ENCODE measurements at places on chromosomes 5 and 9.

DNA sequence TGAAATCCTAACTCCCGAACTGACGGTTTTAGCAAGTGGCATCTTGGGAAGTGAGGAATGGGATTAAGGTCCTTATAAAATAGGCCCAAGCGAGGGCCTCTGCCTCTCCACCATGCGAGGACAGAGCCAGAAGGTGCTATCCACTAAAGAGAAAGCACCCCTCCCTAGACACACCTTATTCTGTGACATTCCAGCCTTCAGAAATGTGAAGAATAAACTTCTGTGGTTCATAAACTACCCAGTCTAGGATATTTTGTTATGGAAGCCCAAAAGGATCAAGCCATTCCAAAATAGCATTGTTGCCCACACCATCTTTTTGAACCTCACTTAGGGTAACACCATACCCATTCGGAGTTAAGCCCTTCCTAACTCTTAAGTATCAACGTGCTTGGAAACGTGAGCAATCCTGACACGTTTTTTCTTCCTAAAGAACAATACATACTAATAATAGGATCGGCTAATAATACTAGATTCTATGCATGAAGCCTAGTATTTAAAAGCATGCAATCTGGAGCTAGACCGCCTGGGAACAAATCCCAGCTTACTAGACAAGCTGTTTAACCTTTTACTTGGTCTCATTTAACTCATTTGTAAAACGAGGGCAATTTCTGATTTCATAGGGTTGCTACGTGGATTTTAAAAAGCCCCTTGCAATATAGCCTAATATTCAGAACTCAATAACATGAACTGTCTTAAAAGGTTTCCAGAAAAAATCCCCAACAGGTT is 1.1 kb upstream of the SMC2 start:
- DNase-seq, result no peak

GRCh38 chr9:91185193-91185886 is 176.4 kb downstream of the AUH start:
- DNase-seq, result no peak

- no peak for DNase-seq
These were observed 31.2 kb upstream of the CXCL14 start for GRCh38 chr5:135609981-135610380.

DNA sequence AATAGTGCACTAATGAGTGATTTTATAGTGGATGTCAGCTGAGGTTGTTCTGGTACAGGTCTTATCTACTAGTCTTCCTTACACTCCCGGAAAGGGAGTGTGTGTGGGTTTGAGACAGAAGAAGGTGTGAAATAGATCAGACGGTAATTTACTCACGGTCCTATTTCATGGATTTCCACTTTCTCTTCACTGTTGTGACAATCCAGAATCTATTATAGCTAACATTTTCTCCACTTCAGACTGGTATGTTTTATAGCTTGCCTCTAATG is 7.0 kb upstream of the C9 start:
- no peak for DNase-seq

- no peak for DNase-seq
These were observed 544 bp downstream of the ADAMTS6 start for GRCh38 chr5:65481171-65481581.

GRCh38 chr9:122383992-122384461 is 13.2 kb downstream of the PTGS1 start:
- no peak for DNase-seq

GRCh38 chr5:113507601-113508000 is 5.9 kb upstream of the YTHDC2 start:
- no peak for DNase-seq

DNA sequence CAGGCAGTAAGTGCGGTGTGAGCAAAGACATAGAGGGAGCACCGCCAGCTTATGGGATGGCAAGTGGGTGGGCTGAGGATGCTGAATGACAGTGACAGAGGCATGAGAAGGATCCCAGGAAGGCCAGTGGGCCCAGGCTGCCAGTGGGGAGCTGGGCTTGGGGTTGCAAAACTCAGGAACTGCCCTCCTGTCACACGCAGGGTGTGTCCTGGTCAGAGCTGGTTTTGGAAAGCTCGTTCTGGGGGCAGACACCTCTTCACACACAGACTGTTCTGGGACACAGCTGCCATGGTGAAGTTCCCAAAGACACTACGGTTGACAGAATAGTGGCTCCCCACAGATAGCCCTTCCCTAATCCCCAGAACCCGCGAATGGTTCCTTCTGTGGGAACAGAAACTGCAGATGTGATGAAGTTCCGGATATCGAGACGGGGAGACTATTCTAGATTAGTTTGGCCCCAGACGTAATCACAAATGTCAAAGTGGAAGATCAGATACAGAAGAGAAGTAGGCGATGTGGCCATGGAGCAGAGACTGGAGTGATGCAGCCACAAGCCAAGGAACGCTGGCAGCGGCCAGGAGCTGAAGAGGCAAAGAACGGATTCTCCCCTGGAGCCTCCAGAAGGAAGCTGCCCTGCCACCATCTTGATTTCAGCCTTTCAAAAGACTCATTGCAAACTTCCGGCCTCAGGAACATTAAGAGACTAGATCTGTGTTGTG is 159.0 kb downstream of the COL23A1 start:
- DNase-seq, result no peak

DNA sequence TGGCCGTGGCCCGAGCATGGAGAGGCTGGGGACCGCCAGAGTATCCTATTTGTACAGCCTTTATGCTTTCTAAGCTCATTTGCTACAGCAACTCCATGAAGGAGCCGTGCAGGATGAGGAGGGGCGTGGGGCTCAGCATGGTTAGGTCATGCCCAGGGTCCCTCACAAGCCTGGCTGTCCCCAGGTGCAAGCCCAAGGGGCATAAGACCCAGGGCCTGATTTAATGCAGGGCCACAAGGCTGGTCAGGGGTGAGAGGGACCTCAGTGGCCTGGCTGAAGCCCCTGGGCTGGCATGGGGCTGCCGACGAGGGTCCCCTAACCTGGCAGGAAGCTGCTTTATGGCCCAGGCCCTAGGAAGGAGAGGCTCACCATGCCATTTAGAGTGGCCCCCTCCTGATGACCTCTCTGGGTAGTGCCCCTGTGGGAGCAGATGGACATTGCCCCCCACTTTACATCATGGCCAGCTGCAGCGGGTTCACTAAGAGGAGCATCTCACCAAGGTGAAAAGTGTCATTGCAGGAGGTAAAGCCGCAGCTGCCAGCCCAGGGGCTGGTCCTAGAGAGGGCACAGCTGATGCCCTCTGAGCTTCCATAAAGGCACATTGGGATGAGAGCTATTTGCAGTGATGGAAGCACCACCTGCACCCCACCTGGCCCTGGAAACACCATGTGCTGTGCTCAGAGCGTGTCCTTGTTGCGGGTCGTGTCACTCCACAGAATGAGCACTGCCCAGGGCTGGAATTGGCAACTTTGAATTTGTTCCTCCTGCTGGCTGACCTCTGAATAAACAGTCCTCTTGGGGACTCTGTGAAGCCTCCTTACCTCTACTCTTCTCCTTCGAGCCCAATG is 58.9 kb downstream of the ZNF618 start:
- no peak for DNase-seq

- no peak for DNase-seq
These were observed 928 bp upstream of the SELENOP start for GRCh38 chr5:42812620-42813019.
